NCI-H524 (cell line): ENCODE measurements at places on chromosomes 6 and 20.

DNA sequence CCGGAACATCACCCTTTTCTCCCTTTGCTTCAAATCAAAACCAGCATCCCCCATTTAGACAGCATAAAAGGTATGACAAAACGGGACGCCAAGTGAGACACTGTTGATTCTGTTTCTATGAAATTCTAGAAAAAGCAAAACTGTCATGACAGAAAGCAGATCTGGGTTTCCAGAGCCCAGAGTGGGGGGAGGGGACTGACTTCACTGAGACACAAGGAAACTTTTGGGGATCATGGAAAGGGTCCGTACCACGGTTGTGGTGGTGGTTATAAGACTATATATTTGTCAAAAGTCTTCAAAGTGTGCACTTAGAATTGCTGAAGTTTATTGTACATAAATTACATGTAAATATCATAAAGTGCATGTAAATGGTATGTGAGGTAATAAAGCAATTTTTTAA is 82.6 kb downstream of the SLC22A3 start:
- no peak for DNase-seq

- DNase-seq, result no peak
Observed at GRCh38 chr6:31351401-31352309, 5.3 kb downstream of the HLA-B start.

GRCh38 chr6:1709234-1709641 is 99.5 kb downstream of the FOXC1 start:
- DNase-seq, result no peak

GRCh38 chr6:42293386-42293977 is 75.8 kb upstream of the MRPS10 start:
- no peak for DNase-seq

DNA sequence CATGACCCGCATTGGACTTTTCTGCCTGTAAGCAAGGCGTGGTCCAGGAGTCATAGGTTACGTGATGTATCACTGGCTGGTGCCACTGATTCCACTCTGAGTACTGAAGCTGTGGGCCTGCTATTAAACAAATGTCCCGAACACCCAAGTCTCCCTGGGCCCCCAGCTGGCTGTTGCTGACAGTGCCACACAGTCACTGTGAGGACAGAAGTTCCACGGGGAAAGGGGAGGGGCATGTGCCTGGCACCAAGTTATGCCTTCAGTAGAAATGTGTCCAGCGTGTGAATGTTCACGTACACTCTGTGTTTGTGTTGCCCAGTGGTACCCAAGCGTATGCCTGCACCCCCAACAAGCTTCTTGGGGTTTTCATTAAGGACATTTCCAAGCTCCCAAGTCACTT is 171.4 kb upstream of the QKI start:
- DNase-seq, result no peak

DNA sequence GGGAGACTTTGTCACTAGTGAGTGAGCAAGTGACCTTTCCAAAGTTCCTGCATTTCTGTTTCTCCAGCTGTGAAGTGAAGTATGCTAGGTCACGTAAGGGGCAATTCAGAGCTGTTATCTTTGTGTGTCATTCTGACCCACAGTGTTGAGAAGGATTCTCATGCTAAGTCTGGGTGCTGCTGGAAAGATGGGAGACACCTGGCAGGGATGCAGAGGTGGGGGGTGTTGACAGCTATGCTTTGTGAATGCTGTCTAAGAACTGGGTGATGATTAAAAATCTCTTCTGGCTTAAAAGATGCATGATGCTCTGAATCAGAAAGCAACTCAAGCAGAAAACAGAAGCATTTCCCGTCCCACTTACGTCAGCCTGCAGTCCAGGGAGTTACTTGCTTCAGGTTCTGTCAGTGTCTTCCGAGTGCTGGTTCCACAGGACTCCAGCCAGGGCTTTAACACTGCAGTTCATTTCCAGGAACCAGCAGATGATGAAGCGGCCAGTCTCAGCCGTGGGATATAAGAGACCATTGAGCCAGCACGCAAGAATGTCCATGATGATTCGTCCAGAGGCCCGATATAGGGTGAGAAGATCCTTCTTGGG is 30.9 kb upstream of the ASXL1 start:
- DNase-seq, result no peak

DNA sequence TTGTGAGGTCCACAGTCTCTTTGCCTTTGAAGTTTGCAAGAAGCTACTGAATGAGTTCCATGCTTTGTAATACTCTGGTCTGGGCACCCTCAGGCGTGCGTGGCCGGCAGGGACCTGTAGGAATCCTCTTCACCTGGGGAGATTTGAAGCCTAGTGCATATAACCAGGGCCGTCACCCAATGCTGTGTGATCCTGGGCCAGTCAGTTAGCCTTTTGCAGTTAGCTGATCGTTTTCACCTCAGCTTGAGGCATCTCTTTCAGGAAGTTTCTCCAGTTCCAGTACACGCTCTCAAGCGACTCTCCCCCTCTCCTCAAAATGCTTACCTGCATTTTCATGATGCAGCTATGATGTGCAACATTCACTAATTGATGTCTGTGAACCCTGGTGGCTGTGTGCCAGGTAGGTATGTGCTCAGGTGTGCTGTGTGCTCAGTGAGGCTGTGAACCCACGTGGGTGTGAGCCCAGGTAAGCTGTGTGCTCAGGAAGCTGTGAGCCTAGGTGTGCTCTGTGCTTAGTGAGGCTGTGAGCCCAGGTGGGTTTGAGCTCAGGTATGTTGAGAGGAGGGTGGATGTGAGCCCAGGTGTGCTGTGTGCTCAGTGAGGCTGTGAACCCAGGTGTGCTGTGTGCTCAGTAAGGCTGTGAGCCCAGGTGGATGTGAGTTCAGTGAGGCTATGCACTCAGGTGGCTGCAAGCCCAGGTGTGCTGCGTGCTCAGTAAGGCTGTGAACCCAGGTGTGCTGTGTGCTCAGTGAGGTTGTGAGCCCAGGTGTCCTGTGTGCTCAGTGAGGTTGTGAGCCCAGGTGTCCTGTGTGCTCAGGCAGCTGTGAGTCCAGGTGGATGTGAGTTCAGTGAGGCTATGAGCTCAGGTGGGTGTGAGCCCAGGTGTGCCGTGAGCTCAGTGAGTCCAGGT is 120.4 kb downstream of the PHACTR3 start:
- no peak for DNase-seq
